ENCODE measurements at places on chromosomes 4 and X.

- DNase-seq: no peak
These were observed 63.5 kb downstream of the ANAPC4 start for GRCh38 chr4:25440478-25441030.

- DNase-seq: no peak
These were observed 323.3 kb downstream of the DHX15 start for GRCh38 chr4:24260923-24261564.

GRCh38 chr4:155099231-155099630 lies 109.2 kb upstream of the NPY2R start:
- DNase-seq: no peak

GRCh38 chr4:144582975-144583374 lies 63.0 kb upstream of the HHIP start:
- DNase-seq: peak; percentile 47

DNA sequence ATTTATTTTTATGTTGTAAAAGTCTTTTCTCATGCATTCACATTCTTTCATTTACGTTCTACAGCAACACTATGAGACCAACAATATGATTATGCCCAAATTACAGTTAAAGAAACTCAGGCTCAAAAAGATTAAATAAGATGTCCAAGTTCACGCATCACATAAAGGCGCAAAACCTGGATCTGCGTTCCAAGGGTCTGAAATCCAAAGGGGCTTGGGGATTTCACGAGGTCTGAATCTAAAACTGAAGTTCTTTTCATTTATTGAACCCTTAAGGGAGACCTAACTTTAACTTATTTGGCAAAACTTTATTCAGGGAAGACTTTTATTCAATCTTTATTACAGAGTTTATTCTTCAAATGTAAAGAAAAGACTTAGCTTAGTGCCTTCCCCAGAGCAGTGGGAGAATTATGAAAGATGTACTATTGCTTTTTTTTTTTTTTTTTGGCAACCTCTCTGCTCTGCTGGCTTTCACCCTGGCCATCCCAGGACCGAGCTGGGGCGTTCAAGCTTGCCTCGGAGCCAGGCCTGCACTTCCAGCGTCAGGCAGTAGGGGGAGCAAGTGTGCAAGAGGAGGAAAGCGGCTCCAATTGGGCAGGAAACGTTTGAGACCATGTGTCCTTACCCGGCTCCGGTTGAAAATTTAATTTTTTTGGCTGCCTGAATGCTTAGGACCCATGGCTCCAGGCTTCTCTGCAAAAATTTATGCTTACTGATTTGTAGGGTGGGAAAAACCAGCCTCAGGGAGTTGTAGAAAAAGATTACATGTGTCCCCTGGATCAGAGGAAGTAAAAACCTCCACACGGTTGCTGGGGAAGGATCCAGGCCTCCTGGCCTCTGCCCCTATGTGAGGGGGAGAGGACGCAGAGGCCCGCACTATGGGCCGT lies 344.3 kb upstream of the KLF3 start:
- DNase-seq: peak; percentile 76

- no peak for DNase-seq
These were observed 54.5 kb upstream of the MAMLD1 start for GRCh38 chrX:150308532-150309157.

DNA sequence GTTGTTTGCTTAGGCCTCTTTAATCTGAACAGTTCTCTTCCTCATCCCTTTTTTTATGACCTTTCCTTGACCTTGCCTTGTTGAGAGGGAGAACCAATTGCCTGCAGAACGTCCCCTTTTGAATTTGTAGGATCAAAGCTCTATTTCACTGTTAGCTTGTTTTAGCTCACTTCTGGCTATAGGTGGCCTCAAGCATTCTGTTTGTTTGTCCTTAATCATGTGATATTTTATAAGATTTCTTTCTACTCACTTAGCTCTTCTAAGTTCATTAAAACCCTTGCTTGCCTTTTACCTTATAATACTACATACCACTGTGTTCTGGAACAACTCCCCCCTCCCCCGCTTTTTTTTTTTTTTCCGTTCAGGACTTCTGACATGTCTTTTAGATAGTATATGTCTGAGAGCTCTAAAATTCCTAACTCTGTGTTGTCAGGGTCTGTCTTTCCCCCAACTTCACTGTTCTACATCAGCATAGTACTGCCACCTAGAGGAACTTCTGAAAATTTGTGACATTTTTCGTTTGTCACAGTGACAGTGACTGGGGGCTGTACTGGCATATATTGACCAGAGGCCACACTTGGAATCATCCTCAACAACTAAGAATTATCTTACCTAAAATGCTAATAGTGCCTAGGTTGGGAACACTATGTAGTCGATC lies 128.5 kb downstream of the LARP7 start:
- DNase-seq: no peak

DNA sequence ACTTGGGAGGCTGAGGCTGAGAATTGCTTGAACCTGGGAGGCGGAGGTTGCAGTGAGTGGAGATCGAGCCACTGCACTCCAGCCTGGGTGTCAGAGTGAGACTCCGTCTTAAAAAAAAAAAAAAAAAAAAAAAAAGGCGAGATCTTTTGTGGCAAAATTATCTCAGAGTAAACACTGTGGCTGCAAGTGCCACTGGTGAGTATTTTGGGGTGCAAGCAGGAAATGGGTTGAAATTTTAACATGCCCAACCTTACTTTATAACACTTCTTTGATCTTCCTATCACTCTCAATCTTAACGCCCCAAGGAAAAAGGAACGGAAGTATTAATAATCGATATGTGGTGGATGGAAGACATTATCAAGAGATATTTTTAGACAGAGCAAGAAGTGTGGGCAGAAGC lies 32.1 kb downstream of the SLC34A2 start:
- DNase-seq: no peak

GRCh38 chr4:138588501-138588900 lies 346.4 kb upstream of the SLC7A11 start:
- DNase-seq: no peak

DNA sequence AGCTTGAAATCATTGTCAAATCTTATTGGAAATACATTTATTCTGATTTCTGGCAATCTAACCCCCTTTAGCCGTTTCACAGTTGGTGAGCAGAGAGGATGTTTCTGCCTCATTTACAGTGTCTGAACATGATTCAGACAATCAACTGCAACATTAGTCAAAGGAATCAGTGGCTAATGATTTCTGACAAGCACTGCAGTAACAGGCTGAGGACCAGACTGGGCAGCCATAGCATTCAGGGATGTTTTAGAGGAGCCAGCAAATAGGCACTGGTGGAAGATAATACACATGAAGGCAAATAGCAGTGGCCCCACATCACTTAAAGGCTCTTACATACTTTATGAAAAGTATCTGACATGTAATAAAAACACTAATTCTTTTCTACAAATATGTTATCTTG lies 102.8 kb downstream of the TTC29 start:
- DNase-seq: no peak

- no peak for DNase-seq
These were observed 55.6 kb downstream of the SORCS2 start for GRCh38 chr4:7247946-7248345.

DNA sequence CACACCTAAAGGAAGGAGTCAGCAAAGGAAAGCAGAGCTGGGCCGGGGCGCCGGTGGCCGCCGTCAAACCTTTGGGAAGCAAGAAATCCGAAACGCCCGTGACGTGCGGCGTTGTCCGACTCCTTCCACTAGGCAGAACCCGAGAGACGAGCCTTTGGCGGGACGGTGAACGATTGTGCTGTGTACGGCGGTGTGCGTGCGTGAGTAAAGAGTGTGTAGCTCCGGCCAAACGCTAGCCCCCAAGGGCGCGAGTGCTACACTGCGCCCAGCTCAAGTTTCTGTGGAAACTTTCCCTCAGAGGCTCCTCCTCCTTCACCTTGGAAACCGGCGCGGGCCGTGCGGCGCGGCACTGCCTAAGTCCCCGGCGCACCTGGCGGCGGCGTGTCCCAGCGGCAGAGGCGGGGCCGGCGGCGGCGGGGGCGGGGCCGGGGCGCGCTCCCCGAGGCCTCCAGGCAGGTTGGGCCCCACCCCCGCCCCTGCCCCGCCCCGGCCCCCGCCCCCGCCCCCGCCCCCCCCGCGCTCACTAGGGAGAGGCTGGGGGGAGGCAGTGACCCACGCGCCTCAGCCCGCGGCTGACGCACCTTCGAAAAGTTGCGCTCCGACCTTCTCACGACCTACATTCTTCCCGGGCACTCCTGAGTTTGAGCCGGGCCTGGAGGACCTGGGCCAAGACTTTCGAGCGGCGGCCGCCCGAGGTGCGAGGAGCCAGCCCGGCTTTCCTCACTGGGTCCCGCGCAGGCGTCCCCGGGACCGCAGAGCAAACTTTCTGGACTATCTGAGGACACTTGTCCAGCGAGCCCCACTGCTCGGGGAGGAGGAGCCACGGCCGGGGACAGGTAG lies at the start of gene FHIP1A:
FHIP1A (plus strand) TSS at position 547 of the 840 bp plus-strand sequence. CDS start 157,084 bp downstream, outside the sequence.
- DNase-seq: peak; percentile 84

DNA sequence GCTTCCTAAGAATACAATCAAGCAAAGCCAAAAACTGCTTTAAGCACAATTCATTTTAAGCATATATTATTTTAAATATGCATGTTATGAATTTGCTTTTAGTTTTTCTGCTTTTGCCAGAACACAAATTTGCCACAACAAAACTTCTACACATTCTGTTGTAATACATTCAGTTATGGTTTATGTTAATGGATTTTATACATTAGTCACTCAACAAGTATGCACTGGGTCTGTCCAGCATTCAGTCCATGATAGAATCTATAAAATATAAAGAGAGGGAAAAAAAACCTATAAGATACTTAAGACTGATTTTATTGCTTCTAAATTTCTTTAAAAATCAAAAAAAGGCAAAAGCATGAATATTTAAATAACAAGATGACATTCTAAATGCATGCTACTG lies 22.2 kb downstream of the IQCM start:
- no peak for DNase-seq

- no peak for DNase-seq
These were observed 112.8 kb downstream of the PPA2 start for GRCh38 chr4:105361053-105361452.

GRCh38 chrX:105136786-105137185 lies 83.7 kb downstream of the TEX13A start:
- DNase-seq: no peak

DNA sequence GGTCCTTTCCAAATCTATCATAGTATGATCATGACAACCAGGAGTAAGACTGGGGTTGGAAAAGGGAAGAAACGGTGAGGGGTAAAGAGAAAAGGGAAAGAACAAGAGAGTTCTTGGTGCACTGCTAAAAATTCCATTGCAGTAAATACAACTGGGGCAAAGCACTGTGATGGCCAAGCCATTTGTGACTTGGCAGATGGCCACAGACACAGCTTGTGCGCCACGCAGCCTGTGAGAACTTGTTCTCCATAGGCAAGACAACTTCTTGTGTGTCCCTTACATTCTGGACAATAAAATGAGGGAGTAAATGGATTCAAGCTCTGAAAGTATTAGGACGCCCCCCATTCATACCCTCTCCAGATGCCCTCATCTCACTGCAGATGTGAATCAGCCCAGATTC lies 10.9 kb downstream of the MFAP3L start:
- no peak for DNase-seq

DNA sequence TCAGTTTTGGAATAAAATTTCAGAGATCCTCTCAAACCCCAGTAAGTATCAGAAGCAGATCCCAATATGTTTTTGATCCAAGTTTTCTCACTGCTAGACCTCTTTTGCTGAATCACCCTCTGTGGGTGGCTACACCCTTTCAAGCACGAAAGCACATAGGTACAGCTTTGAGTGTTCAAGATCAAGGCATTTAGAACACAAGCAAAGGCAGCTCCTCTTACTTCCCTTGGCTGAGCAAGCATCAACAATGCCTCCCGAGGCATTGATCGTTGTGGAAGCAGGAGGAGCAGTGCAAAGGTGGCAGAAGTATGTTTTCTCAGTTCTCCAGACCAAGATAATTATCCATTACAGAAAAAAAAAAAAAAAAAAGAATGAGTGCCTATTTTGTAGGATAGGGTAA lies 72.0 kb upstream of the TSPAN7 start:
- no peak for DNase-seq

DNA sequence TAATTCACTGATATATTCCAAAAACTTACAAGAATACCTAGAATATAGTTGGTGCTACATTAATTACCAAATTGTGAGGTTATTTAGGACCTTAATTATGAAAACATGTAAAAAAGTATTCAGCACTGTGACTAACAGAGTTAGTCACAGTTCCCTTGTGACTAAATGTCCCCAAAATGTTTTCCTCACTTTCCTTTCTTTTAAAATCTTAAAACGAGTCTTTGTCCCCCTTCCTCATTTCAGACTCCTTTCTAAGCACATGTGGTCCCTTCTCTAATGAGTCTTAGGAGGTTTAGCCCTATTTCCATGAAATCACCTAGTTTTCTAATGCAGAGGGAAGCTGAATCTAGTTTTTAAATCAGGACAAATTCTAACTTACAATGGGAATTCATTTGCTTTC lies 175.0 kb downstream of the PPP3CA start:
- DNase-seq: no peak

DNA sequence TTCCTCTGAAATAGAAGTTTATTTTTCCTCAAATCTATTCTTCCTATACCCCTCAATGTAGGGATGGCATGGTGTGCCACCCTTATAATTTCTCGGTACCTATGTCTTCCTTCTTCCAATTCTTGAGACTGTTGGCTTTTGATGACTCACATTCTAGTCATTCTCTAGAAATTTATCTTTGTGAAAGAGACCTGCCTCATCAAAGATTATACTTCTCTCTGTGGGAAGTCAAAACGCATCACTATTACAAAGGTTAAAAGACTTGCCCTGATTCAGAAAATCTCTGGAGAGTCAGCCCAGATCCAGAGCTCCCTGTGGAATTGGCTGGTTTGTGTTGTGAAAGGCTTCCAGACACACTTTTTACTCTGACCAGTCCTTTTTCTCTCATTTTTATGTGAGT lies 65.9 kb upstream of the FSTL5 start:
- DNase-seq: no peak

DNA sequence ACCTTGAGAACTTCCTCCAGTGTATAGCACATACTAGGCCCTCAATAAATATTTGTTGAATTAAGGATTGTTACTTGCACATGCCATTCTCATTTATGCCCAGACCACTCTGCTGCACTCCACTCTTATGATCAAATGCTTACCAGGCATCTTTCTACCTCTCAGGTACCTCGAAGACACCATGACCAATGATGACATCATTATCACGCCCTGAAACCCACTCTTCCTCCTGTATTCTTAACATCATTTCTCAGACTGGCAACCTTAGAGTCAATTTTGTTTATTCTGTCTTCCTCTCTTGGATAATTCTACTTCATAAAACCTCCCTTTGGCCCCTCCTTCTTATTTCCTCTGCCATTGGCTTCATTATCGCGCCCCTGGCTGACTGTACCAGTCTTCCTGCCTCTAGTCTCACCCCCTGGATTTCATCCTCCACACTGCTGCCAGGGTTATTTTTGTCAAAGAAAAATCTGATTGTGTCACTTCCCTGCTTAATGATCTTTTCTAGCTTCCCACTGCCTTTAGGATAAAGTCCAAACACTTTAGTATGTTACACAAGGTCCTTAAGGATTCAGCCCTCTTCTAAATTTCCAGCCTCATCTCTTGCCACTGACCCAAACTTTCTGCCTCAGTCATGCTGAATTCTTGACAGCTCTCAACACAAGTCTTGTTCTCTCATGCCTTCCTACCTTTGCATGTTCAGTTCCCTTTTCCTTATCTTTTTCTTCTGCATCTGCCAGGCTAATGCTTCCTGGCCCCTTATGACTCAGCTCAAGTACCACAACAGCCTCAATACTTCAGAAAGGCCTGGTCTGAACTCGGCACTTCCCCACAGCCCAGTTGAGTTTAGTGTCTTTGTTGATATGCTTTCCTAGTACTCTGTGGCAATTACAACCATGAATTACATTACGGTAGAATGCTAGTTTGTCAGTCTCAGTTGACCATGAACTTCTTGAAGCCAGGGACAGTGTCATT lies 45.8 kb downstream of the HDAC8 start:
- DNase-seq: no peak

Measured in NCI-H2029 (cell line).